ENCODE measurements at places on chromosomes 3 and 15.
A peak's percentile ranks its signal among the peaks of the same experiment; 100 is the strongest.

GRCh38 chr15:72968531-72968922 lies 83.7 kb upstream of the NEO1 start:
- no peak overlapping the region for H3K4me3 ChIP-seq
- H3K27me3 ChIP-seq, result peaks cover 27% of the 10 kb centered on the region
- H3K27ac ChIP-seq, result no peak overlapping the region
- H3K36me3 ChIP-seq, result no peaks in the 10 kb centered on the region
- peaks cover 4% of the 10 kb centered on the region for H3K4me1 ChIP-seq

GRCh38 chr3:194401868-194402329 lies 2.8 kb upstream of the GP5 start:
- H3K27me3 ChIP-seq, result peaks cover 11% of the 10 kb centered on the region
- no peaks in the 10 kb centered on the region for H3K36me3 ChIP-seq
- H3K27ac ChIP-seq, result no peak overlapping the region
- peaks cover 15% of the 10 kb centered on the region for H3K4me1 ChIP-seq
- DNase-seq, result no peak
- no peak overlapping the region for H3K4me3 ChIP-seq

- H3K36me3 ChIP-seq, result no peaks in the 10 kb centered on the region
- no peak overlapping the region for H3K27ac ChIP-seq
- no peak for DNase-seq
- H3K4me3 ChIP-seq, result no peak overlapping the region
- H3K27me3 ChIP-seq, result no peaks in the 10 kb centered on the region
Observed at GRCh38 chr15:75695220-75695619, 17.4 kb downstream of the CSPG4 start.

DNA sequence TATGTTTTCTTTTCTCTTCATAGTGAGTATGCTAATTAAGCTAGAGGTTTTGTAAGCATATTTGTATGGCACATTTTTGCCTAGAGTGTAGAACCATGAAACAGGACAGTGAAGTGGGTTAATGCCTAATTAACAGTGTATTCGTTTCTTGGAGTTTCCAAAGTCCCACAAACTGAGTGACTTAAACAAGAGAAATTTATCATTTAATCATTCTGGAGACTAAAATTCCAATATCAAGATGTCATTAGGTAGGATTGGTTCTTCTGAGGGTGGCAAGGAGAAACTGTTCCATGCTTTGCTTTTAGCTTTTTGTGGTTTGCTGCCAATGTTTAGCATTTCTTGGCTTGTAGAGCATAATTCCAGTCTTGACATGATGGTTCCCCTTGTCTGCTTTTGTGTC lies 734.2 kb downstream of the NAALADL2 start:
- H3K4me1 ChIP-seq, result no peaks in the 10 kb centered on the region
- H3K27ac ChIP-seq, result no peak overlapping the region
- no peak for DNase-seq
- H3K4me3 ChIP-seq, result no peak overlapping the region

- H3K27me3 ChIP-seq, result no peaks in the 10 kb centered on the region
- DNase-seq, result no peak
- H3K36me3 ChIP-seq, result no peaks in the 10 kb centered on the region
- H3K4me3 ChIP-seq, result no peak overlapping the region
Observed at GRCh38 chr3:88991496-88991895, 115.9 kb upstream of the EPHA3 start.

DNA sequence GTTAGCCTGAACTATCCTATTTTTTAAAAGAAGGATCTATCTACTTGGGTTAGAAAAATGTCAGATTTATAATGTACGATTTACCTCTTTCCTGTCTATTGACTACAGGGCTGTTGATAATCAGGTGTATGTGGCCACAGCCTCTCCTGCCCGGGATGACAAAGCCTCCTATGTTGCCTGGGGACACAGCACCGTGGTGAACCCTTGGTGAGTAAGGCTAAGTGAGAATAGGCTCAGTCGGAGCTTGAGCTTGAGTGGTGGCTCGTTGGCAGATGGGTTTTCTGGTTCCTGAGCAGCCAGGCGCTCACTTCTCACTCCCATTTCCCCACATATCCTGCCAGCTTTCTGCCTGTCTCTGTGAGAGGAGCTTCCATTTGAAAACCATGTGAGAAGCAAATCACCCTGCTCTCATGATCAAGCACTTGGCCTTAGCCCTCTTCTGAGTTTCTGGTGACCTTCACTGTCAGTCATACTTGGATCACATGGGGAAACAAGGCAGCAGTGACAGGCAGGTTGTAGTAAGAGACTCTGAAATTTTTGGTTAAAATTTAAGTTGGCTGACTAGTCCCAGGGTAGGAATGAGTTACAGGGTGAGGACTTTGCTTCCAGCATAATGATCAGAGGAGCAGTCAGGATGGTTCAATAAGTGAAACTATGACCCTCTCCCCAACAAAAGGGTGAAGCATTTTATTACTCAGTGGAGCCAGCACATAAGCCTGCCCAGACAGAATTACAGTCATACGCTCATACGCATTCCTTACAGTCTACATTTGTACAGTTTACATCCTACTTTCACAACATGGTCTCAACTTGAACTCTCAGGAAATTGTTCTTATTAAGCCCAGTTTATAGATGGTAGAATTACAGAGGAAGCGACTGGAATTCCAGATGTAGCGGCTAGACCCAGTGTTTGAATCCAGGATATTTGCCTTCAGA lies 18.0 kb downstream of the NIT2 start:
- H3K27ac ChIP-seq, result no peak overlapping the region

DNA sequence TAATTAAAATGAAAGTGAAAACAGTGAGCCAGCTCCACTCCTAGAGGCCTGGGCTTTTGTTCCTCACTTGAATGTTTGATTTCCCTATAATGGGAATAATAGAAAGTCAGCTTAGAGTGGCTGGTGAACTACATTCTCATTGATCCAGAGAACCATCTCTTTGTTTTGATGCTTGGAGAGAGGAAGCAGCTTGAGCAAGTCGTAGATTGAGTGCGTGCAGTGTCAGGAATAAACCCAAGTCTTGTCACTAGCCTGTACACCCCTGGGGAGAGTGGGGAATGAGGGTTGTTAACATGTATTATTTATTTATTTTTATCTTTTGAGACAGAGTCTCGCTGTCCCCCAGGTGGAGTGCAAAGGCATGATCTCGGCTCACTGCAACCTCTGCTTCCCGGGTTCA lies 885 bp upstream of the LSG1 start:
- peak overlapping the region; percentile 99 for H3K27ac ChIP-seq
- H3K4me3 ChIP-seq, result peak overlapping the region; percentile 99
- no peaks in the 10 kb centered on the region for H3K27me3 ChIP-seq
- peaks cover 16% of the 10 kb centered on the region for H3K4me1 ChIP-seq

DNA sequence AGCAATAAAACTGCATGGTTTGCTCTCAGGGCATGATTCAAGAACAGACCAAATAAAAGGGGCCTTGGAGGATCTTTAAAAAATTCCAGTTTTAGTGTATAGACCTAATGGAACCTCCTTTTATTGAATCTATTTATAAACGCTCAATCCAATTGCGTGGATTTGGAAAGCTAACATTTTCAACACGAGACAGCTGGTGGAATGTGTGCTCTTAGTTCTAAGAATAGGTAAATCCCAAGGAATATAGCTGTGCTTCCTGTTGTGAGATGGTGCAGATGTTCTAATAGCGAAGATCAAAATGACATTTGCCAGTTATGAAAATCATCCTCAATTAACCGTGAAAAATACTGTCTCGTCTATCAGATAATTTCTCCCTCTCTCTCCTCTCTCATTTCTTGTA lies 192.5 kb downstream of the ATP10A start:
- peaks cover 2% of the 10 kb centered on the region for H3K4me1 ChIP-seq
- no peak for DNase-seq
- H3K27me3 ChIP-seq, result peaks cover 20% of the 10 kb centered on the region
- no peaks in the 10 kb centered on the region for H3K36me3 ChIP-seq

DNA sequence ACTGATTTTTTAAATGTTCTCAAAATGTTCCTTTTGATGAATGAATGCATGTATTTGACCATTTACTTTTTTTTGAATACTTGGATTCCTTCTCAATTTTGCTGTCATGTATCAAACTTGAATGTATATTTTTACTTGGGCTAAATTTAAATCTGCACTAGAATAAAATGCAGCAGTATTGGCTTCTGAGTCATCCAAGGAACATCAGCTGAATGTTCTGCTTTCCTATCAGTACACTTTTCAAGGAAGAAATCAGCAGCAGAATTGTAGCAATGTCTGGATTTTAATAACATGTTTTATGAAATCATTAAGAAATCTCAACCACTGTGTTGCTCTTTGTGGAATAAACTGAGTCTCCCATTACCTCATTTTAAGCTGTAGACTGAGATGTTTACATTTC lies 57.0 kb upstream of the COL6A6 start:
- no peak overlapping the region for H3K4me3 ChIP-seq
- H3K27ac ChIP-seq, result no peak overlapping the region
- H3K4me1 ChIP-seq, result no peaks in the 10 kb centered on the region
- peaks cover 12% of the 10 kb centered on the region for H3K27me3 ChIP-seq

DNA sequence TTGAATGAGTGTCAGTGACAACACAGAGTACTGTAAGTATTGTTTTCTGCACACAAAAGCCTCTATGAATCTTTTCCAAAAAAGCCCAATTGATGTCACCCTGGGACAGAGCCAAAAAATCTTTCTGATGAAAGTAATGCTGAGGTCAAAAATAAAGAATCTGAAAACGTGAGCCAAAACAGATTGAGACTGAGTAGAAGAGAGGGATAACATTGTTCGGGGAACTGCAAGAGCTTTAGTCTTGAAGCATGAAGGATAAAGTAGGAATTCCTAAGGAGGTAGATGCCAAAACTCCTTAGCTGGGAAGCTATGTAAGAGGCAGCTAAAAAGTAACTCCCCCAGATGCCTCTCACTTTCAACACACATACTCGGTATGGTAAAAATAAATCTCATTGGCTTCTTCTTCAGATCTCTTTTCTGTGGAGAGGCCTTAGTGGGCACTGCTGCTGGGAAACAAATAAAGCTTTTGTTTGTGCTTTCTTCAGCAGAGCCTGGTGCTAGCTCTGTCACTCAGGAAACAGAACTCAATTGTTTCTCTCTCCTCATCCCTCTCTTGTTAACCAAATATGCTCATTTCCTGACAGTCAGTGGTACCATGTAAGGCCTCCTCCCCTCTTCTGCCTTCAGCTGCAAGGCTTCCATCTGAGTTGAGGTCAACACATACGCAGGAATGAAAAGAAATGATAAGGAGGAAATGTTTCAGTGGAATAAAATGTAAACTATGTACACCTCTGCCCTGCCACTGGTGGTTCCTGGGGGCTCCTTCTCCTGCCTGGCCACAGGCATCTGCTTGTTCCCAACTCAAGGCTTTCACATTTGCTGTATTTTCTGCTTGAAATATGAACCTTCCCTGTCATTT lies 58.1 kb downstream of the CD200 start:
- H3K4me3 ChIP-seq, result peak overlapping the region; percentile 10
- peaks cover 9% of the 10 kb centered on the region for H3K36me3 ChIP-seq
- no peaks in the 10 kb centered on the region for H3K27me3 ChIP-seq
- DNase-seq, result no peak
- peaks cover 33% of the 10 kb centered on the region for H3K4me1 ChIP-seq
- peak overlapping the region; percentile 46 for H3K27ac ChIP-seq

- H3K27me3 ChIP-seq, result peaks cover 38% of the 10 kb centered on the region
- no peak for DNase-seq
- H3K4me1 ChIP-seq, result peaks cover 3% of the 10 kb centered on the region
- H3K36me3 ChIP-seq, result no peaks in the 10 kb centered on the region
Observed at GRCh38 chr15:29873264-29873663, 51.0 kb upstream of the TJP1 start.

DNA sequence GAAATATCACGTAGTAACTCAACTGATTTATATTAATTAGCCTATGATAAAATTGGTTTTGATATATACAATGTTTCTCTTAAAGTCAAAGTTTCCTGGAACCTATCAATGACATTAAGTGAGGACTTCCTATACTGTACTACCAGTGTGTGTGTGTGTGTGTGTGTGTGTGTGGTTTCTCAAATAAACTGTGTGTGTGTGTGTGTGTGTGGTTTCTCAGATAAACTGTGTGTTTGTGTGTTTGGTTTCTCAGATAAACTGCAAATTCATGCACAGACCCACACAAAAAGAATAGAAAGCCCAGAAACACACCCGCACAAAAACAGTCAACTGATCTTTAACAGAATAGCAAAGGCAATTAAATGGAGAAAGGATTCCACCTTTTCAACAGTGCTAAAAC lies 14.5 kb upstream of the WDR5B start:
- H3K4me1 ChIP-seq, result peaks cover 9% of the 10 kb centered on the region
- no peak overlapping the region for H3K27ac ChIP-seq
- no peak for DNase-seq

GRCh38 chr15:65275104-65275727 lies 11.5 kb downstream of the PARP16 start:
- H3K27ac ChIP-seq, result peak overlapping the region; percentile 87
- H3K4me1 ChIP-seq, result peaks cover 54% of the 10 kb centered on the region
- DNase-seq, result no peak

DNA sequence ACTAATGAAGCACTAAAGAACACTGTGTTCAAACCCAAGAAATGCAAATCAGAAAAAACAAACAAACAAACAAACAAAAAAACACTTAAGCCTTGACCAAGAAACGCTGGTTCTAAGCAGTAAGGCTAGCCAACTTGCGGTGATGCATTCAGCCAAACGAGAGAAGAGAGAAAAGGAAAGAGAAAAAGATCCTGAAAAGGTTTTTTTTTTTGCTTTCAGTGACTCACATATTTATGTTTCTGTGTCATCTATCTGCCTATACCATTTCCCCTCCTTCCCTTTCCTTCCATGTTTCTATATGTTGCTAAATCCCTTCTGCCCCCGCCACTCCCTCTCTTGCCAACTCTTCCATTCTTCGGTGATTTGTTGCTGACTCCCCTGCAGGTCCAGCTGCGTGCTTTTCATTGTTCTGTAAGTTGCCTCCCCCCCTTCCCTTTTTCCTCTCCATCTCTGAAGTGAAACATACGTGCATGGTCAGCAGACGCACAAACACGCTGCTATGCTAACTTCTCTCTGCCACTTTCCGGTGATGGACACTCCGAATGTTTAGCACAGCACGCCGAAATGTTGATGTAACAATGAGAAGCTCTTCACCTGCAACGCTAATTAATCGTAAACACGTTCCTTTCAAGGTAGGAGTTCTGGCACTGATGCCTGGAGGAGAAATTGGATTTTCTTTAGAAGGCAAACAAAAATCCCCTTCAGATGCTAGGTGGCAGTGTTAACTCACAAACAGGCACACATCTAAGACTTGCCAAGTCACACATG lies 154.4 kb downstream of the TUSC7 start:
- no peaks in the 10 kb centered on the region for H3K4me1 ChIP-seq
- H3K27ac ChIP-seq, result no peak overlapping the region
- no peak overlapping the region for H3K4me3 ChIP-seq
- H3K36me3 ChIP-seq, result no peaks in the 10 kb centered on the region
- no peaks in the 10 kb centered on the region for H3K27me3 ChIP-seq

DNA sequence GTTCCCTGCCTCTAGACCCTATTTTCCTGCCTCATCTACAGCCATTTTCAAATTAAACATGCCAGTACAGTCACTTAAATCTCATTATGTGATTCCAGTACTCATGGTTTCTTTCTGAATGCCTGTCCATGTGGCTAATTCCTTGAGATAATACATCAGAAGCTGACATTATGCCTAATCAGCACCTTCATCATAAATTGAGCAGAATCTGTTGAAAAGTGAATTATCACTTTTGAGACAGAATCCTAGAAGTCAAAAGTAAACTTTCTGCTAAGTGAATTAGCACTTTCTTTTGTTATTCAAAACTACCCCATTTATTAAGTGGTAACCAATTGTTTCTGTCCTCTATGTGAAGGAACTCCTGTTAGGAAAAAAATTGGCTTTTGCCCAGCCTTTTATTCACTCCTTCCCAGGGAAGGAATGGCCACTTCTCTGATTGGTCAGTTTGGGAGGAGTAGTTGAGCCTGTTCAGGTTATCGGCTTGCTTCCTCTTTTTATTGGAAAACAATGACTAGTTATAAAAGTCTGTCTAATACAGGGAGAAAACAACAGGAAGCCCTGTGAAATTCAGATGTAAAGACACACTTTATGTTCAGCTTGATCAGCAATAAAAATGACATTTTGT lies 40.5 kb downstream of the OSTN start:
- no peaks in the 10 kb centered on the region for H3K27me3 ChIP-seq
- no peak overlapping the region for H3K27ac ChIP-seq
- H3K4me1 ChIP-seq, result no peaks in the 10 kb centered on the region
- no peak overlapping the region for H3K4me3 ChIP-seq

Data from naive thymus-derived CD8-positive, alpha-beta T cell (primary cell).